ENCODE measurements at places on chromosomes 2 and 18.
A peak's percentile ranks its signal among the peaks of the same experiment; 100 is the strongest.

DNA sequence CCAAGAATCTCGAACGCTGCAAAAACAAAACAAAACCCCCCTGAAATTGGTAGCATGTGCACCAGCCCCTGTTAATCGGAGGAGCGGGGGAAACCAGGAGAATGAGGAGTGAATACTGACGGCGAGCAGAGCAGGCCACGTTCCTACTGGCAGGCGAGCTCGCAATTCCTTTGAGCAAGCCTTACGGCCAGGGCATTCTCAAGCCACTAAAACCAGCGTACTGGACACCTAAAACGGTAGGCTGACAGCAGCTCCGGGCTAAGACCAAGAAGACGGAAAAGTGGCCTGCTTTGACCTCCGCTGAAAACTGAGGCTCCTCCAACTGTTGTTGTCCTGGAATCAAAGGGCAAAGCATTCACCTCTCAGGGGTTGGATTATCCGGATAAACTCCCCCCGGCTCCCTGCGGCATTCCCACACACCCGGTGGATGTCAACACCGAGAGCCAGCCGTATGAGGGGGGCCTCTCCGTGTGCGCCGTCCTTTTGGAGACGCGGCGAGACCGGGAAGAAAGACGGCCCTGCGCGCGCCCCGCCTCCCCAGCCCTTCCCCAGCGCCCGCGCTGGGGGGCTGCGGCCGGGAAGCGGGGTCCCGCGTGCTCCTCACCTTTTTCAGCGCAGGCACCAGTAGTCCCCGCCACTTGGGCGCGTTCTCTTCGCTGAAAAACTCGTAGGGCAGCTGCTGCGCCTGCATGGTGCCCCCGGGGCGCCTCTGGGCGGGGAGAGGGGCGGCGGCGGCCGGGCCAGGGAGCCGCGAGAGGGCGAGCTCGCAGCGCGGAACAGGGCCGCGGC is 925 bp downstream of the SOS1 start:
- no peak for DNase-seq

GRCh38 chr18:38244480-38244879 is 678.9 kb upstream of the CELF4 start:
- DNase-seq: no peak

DNA sequence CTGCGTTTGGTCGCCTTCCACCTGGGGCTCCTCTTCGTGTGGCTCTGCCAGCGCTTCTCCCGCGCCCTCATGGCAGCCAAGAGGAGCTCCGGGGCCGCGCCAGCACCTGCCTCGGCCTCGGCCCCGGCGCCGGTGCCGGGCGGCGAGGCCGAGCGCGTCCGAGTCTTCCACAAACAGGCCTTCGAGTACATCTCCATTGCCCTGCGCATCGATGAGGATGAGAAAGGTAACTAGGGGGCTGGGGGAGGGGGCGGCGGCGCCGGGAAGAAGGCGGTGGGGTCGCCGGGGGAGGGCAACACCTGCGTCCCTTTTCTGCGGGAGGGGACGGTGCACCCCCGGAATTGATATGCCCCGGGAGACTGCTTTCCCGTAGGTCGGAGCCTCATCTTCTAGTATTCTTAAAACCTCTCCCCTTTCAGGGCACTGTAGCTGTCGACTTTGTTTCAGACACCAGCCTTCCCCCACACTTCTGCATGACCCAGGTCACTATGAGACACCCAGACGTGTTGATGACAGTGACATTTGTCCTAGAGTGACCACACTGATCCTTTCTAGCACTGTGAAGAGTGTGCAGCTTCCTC is 755 bp downstream of the SPAST start:
- DNase-seq: peak; percentile 3

DNA sequence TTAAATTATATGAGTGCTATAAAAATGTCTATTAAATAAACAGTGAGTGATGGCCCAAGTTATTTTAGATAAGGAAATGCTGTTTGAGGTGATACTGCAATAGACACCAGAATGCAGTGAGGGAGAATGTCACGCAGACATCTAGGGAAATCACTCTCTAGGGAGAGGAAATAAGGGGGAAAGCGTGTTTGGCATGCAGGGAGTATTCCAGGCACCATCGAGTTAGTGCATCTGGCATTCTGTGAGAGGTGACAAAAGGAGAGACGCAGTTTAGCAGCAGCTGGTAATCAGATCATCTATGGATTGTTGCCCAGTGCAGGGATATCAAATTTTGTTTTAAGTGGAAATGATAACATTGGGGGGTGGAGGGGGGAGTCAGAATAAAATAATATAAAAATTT is 175.4 kb upstream of the NETO1 start:
- no peak for DNase-seq

DNA sequence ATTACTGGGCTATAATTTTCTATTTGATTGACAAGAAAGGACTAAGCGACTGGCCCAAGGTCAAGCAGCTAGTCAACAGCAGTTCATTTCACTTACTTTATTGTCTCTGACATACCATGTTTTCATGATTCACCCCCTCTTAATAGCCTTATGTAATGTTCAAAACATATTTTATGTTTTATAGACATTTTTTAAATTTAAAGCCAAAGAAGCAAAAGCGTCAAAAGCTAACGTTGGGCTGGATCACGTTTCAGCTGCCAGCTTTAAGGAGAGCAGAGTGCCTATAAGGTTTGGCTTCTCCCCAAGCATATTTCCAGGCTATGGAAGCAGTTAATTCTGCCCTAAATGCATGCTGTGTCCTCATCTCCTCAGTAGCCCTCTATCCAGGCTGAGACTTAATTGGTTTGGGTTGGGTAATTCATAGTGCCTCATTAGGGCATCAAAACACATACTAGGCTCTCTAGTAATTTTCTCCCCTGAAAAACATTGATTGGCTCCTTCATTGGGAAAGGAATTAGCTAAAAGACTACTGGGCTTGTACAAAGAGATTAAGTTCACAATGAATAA is 94.8 kb upstream of the CREB1 start:
- no peak for DNase-seq

GRCh38 chr2:179195141-179195540 is 69.5 kb downstream of the SESTD1 start:
- no peak for DNase-seq

GRCh38 chr2:239920693-239921365 is 104.3 kb downstream of the NDUFA10 start:
- DNase-seq: no peak

All from stimulated activated CD4-positive, alpha-beta T cell treated with anti-CD3 and anti-CD28 coated beads, Interleukin-12 subunit alpha, Interleukin-12 subunit beta, amount 100 ng/mL, for 48 hours (primary cell).